ENCODE measurements at places on chromosomes 16 and 17. TPM values are rescaled to one million over a fixed set of nuclear protein-coding genes. Genes with fewer than 3 reads are reported as not detected.

Gene PRSS33
- total RNA-seq: not detected

Gene LITAFD
- total RNA-seq: not detected

Gene TMEM98
- total RNA-seq: 0.57 TPM

Gene SPAG9
- 44.1 TPM for total RNA-seq

Gene ADAP2
- 0.75 TPM for total RNA-seq

Gene PRSS8
- total RNA-seq: not detected

Gene VMO1
- total RNA-seq: not detected

Gene LLGL2
- 7.1 TPM for total RNA-seq

Gene WSCD1
- total RNA-seq: 0.07 TPM

Gene SOX9
- not detected for total RNA-seq

Gene C1QL1
- 0.39 TPM for total RNA-seq

Gene ARHGAP44
- total RNA-seq: not detected

Gene EVPL
- 0.02 TPM for total RNA-seq

Gene MYH3
- total RNA-seq: 6.5 TPM

Gene KRTAP4-4
- not detected for total RNA-seq

Gene USP32
- 31.2 TPM for total RNA-seq

Gene CACNG3
- not detected for total RNA-seq

Gene KRT12
- total RNA-seq: not detected

Gene NDEL1
- 75.4 TPM for total RNA-seq

Gene TBC1D3H
- total RNA-seq: not detected

Gene SCGB1C2
- not detected for total RNA-seq

Gene PYDC1
- total RNA-seq: not detected

Gene KRT15
- total RNA-seq: not detected

Gene PLD6
- 20.5 TPM for total RNA-seq

Gene CACNG5
- total RNA-seq: not detected

Gene PDIA2
- not detected for total RNA-seq

Gene BAIAP3
- 0.18 TPM for total RNA-seq

Gene SLC47A1
- 0.26 TPM for total RNA-seq

Gene SP6
- total RNA-seq: 0.05 TPM

Gene ASIC2
- total RNA-seq: not detected

Gene TCF25
- total RNA-seq: 189 TPM

Gene COG4
- total RNA-seq: 42.5 TPM

Gene CALB2
- not detected for total RNA-seq

Gene TEKT3
- not detected for total RNA-seq

Gene TNFRSF13B
- not detected for total RNA-seq

Gene ENPP7
- 0.16 TPM for total RNA-seq

Gene PERCC1
- total RNA-seq: not detected

Gene MT1G
- total RNA-seq: 28.5 TPM

Gene ASPHD1
- total RNA-seq: 4.7 TPM

Gene DNASE1L2
- total RNA-seq: 2.2 TPM

Gene HASPIN
- total RNA-seq: 25.7 TPM

Gene DLX4
- total RNA-seq: not detected

Gene PITPNM3
- 0.81 TPM for total RNA-seq

Gene SLC52A1
- 0.23 TPM for total RNA-seq

Gene GUCY2D
- not detected for total RNA-seq

Gene TOM1L1
- total RNA-seq: 0.32 TPM

Gene PPY
- total RNA-seq: not detected

Measured in activated T-helper 1 cell treated with anti-CD3 and anti-CD28 coated beads, Interleukin-12 subunit alpha, Interleukin-12 subunit beta, Interleukin-2, Interleukin-4 antibody, amounts not matched to agents 30 ng/mL and 10 ng/mL and 1 ng/mL, durations not matched to agents 14 hours and 24 hours and 36 hours (primary cell).